ENCODE measurements at places on chromosomes 1 and 21.

- DNase-seq = no peak
These were observed 13.8 kb downstream of the FGGY start for GRCh38 chr1:59310549-59311250.

GRCh38 chr1:164675342-164675904 lies 116.4 kb downstream of the PBX1 start:
- DNase-seq = no peak

DNA sequence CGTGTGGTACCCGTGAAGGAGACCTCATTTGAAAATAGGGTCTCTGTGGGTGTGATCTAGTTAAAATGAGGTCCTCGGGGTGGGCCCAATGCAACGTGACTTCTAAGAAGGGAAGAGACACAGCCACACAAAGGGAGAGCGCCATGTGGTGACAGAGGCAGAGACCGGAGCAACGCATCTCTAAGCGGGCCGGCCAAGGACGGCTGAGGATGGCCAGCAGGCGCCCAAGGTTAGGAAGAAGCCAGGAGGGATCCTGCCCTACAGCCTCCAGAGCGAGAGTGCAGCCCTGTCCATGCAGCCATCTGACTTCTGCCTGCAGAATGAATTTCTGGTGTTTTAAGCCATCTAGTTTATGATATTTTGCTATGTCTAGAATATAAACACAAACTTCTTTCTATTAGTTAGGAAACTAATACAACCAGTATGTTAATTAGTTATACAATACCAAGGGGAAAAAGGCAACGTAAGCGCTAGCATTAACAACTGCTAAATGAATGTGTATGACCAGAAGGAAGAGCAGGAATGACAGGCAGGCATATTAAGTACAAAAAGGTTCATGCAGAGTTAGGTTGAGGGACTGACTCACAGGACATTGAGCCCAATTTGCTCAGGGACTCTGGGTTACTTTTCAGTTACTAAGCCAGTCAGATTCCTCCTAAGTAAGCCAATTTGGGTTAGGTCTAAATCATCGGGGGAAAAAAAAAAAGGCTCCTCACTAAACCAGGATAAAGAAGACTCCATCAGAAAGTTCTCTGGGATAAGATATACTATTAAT lies 4.1 kb downstream of the CEP104 start:
- no peak for DNase-seq

DNA sequence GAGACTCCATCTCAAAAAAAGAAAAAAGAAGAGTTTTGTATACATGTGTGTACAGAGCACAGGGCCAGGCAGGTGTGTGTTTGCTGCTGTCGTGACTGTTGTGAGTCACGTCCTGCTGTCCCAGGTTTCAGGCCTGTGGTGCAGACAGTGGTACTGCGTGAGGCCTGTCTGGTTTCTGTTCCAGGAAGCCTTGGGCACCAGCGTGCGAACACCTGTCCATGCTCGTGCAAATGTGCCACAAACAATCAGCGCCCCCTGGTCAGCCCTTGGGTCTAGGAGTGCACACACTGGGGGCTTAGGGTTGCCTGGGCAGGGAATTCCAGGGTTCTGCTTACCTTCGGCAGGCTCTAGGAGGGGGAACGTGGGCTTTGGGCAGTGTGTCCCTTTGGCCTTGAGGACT lies 16.9 kb downstream of the GPR157 start:
- no peak for DNase-seq

DNA sequence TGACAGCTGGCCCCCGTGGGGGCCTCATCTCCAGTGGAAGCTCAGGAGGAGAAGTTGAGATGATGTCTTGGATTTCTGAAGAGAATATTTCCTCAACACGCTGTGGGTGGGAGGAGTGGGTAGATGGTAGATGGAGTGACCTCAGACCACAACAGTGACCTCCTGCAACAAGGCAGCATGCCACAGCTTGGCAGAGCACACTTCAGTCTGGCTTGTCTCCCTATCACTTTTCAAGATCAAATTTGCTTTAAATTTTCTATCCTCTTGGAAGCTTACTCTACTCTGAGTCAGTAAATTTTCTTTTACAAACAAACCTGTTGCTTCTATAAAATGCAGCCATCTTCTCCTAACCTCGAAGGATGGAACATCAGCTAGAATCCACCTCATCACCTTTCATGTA lies 59.7 kb downstream of the NTPCR start:
- no peak for DNase-seq

- DNase-seq = no peak
These were observed 31.0 kb upstream of the POU3F1 start for GRCh38 chr1:38077523-38078147.

GRCh38 chr1:39877980-39878956 lies 5.0 kb downstream of the TRIT1 start:
- DNase-seq = no peak

DNA sequence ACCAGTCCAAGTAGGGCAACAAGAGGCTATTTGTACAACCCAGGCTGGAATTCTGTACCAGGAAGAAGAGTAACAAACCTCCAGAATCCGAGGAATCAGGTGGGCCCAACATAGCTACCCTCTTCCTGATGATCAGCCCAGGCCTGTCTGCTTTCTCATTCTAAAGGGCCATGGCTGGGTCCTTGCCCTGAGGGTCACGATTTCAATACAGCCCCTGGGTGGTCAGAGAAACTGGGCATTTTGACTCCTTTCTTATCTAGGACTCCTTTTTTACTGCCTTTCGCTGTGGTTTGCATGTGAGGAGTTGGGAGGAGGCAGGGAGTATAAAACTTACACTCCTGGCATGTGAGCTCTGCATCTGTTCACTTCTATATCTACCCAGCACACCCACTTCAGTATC lies 164.9 kb upstream of the COA6 start:
- DNase-seq = no peak

- DNase-seq = no peak
These were observed 44.1 kb upstream of the WLS start for GRCh38 chr1:68276448-68276847.

DNA sequence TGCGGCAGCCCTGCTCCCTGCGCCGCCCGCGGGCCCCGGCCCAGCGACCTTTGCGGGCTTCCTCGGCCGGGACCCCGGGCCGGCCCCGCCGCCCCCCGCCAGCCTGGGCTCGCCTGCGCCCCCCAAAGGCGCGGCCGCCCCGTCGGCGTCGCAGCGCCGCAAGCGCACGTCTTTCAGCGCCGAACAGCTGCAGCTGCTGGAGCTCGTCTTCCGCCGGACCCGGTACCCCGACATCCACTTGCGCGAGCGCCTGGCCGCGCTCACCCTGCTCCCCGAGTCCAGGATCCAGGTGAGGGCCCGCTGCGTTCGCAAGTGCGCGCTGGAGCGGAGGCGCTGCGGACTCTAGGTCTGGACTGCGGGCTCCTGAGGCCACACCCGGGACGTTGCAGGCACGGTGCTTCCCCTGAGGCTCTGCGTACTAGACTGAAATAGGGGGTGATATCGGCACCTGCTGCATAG lies 351 bp downstream of the MIXL1 start:
- no peak for DNase-seq

DNA sequence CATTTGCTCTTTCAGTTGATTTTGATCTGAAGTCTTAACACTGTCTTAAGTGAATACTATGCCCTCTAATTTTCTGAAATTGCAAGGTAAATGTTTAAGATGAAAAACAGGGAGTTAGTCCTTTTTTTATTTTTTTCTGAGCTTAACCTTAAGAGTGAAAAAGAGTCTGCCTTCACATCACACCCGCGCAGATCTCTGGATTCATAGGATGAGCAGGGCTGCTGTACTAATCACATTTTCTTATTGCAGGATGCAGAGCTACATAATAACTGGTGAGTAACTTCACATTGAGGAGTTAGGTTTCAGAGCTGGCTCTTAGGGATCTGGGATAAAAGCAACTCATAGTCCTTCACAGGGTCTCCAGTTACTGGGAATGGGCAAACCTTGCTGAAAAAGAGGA lies 188.7 kb upstream of the ATP1B1 start:
- no peak for DNase-seq

GRCh38 chr1:221418346-221418745 lies 323.5 kb downstream of the DUSP10 start:
- no peak for DNase-seq

DNA sequence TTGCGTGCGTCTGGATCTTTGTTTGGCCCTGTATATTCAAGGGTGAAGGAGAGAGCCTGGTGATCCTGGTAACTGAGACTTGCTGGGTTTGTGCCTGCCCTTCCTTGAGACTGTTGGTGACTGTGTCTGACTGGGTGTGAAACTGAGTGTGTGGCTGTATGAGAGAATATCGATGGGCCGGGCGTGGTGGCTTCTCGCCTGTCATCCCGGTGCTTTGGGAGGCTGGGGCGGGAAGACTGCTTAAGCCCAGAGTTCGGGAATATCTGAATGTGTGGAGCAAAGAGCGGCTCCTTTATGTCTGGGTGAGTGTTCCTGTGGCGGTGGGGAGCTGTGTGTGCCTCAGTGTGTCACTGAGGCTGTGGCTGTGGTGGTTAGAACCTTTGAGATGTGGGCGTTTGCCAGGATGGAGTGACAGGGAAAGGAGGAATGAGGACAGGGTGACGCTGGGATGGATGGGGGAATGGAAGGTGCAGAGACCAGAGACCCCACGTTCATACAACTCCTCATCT lies 2.7 kb upstream of the MARCKSL1 start:
- DNase-seq = no peak

GRCh38 chr1:223222377-223222776 lies 79.3 kb upstream of the TLR5 start:
- DNase-seq = no peak

GRCh38 chr1:84892705-84893618 lies at the start of gene LPAR3:
LPAR3 (minus strand) TSS chr1:84893206; CDS start chr1:84866120, 27,086 bp downstream.
- DNase-seq = no peak

DNA sequence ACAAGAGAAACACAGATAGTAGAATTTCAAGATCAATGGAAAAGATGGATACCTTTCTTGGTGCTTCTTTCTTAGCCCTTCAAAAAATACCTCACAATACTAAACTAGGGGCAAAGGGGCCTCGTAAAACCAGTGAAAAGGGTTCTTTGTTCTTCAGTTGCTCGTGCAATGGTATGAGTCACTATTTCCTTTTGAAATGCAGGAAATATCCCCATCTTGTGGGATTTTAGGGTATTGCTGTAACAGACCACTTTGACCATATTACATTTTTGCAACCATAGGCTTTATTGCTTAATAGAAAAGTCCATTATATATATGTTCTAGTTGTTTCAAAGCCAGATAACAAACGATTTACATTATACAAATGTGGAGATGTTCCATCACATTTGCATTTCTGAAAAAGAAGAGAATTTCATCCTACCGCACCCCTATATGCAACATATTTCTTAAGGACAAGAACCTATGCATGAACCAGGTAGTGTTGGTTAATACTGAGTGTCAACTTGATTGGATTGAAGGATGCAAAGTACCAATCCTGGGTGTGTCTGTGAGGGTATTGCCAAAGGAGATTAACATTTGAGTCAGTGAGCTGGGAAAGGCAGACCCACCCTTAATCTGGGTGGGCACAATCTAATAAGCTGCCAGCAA lies 88.6 kb upstream of the PKN2 start:
- peak; percentile 12 for DNase-seq

GRCh38 chr1:158191299-158191698 lies 10.6 kb downstream of the CD1D start:
- DNase-seq = no peak

GRCh38 chr1:215076322-215076721 lies 6.2 kb upstream of the KCNK2 start:
- no peak for DNase-seq

GRCh38 chr1:67612788-67613241 lies 72.2 kb upstream of the GADD45A start:
- no peak for DNase-seq

GRCh38 chr1:221693087-221693486 lies 48.8 kb downstream of the DUSP10 start:
- no peak for DNase-seq

- DNase-seq = no peak
These were observed 15.9 kb downstream of the ZMYND12 start for GRCh38 chr1:42439940-42440339.

GRCh38 chr1:183302452-183303322 lies 115.5 kb downstream of the NMNAT2 start:
- no peak for DNase-seq

GRCh38 chr1:56709269-56709880 lies 64.3 kb downstream of the PRKAA2 start:
- no peak for DNase-seq

DNA sequence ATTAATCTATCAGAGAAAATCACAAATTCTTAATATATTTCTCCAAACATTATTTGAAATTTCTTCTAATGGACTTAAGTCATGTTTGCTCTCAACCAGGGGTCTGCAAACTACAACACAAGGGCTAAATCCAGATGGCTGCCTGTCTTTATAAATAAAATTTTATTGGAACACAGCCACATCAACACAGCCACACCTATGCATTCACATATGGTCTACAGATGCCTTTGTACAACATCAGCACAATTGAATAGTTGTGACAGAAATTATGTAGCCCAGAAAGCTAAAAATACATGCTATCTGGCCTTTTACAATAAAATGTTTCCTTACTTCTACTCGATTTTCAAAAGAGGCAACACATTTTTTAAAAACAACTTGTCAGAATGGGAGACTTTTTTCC lies 103.9 kb downstream of the DPYD start:
- DNase-seq = no peak

- DNase-seq = no peak
These were observed 15.2 kb downstream of the LRRC71 start for GRCh38 chr1:156935505-156936128.

GRCh38 chr1:33000427-33001026 lies 35.9 kb upstream of the RNF19B start:
- no peak for DNase-seq

GRCh38 chr1:164635059-164635802 lies 76.2 kb downstream of the PBX1 start:
- no peak for DNase-seq

GRCh38 chr21:43921571-43921978 lies 56.6 kb downstream of the AGPAT3 start:
- DNase-seq = peak; percentile 39

DNA sequence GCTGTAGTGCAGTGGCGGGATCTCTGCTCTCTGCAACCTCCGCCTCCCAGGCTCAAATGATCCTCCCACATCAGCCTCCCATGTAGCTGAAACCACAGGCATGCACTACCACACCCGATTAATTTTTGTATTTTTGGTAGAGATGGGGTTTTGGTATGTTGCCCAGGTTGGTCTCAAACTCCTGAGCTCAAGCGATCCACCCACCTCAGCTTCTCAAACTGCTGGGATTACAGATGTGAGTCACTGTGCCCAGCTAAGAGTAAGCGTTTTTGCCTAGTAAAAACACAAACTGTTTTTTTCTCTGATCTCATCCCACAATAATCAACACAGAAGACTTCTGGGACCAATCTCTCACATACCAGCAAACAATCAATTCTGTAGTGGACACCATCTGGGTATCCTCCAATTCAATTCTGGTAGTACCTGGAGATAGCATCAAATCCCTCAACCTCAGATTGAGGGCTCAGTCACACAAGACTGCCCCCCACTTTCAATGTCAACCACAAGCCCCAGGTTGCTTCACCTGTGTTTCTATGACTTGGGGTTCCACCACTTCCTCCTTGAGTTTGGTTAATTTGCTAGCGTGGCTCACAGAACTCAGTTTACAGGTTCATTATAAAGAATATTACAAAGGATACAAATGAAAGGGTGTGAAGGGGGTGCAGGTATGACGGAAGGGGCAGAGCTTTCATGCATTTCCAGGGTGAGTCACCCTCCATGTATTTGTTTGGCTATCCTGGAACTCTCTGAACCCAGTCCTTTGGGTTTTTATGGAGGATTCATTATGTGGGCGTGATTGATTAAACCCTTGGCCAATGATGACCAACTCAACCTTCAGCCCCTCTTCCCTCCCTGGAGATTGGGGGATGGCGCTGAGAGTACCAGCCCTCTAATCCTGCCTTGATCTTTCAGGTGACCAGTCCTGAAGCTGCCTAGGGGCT lies 40.0 kb upstream of the RHOU start:
- no peak for DNase-seq

GRCh38 chr1:222794656-222795474 lies 20.0 kb upstream of the DISP1 start:
- no peak for DNase-seq

- no peak for DNase-seq
These were observed 346.2 kb upstream of the SNX7 start for GRCh38 chr1:98315309-98315708.

Data from GM12878 (cell line).